Hematopoietic multipotent progenitor cell (in vitro differentiated cells): ENCODE measurements at places on chromosomes 2 and 18.

DNA sequence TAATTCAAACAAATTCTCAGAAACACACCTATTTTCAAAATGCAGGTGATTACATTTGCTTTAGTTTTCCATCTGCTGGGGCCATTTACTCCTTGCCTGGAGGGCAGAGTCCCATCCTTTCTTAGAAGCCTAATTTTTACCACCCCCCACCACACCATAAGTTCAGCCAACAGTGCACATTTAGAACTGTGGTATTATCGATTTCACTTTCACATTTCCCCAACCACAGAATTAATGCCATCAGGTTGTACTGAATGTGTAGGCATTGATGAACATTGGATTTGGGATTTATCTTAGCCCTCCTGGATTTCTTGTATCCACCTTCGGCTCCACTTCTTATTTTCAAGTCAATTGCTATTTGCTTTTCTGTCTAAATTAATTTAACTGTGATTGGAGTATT is 4.5 kb downstream of the SCYGR3 start:
- DNase-seq = no peak

DNA sequence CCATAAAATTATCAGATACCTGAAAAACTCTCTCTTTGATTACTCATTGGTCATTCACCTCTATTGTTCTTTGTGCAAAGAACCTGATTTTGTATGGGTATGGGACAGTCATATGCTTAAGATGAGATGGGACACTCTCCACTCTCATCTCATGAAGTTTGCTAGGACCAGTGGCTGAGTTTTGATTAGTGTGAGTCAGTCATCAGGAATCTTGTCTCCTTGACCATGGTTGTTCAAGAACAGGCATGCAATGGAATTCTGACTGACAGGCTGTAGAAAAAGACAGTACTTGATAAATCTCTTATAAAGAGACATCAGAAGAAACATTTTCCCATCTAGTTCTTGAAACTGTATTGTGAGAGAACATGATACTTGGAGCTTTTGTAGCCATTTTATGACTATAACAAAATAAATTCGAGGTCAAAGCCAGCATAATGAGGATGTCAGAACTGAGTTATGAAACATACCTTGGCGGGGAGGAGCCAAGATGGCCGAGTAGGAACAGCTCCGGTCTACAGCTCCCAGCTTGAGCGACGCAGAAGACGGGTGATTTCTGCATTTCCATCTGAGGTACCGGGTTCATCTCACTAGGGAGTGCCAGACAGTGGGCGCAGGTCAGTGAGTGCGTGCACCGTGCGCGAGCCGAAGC is 367.0 kb downstream of the NR4A2 start:
- no peak for DNase-seq

DNA sequence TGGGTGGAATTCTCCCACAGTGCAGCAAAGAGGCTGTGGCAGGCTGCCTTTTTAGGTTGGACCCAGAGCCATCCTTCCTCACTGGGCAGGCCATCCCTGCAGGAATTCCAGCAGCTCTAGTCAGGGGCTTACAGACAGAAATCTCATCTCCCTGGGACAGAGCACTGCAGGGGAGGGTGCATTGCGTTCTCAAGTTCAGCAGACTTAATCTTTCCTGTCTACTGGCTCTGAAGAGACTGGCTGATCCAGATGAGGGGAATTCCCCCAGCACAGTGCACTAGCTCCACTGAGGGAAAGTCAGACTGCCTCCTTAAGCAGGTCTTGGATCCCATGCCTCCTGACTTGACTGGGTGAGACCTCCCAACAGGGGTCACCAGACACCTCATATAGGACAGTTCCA is 899.7 kb upstream of the VRK2 start:
- no peak for DNase-seq

GRCh38 chr2:182581196-182581935 is 134.7 kb upstream of the DNAJC10 start:
- DNase-seq = no peak

DNA sequence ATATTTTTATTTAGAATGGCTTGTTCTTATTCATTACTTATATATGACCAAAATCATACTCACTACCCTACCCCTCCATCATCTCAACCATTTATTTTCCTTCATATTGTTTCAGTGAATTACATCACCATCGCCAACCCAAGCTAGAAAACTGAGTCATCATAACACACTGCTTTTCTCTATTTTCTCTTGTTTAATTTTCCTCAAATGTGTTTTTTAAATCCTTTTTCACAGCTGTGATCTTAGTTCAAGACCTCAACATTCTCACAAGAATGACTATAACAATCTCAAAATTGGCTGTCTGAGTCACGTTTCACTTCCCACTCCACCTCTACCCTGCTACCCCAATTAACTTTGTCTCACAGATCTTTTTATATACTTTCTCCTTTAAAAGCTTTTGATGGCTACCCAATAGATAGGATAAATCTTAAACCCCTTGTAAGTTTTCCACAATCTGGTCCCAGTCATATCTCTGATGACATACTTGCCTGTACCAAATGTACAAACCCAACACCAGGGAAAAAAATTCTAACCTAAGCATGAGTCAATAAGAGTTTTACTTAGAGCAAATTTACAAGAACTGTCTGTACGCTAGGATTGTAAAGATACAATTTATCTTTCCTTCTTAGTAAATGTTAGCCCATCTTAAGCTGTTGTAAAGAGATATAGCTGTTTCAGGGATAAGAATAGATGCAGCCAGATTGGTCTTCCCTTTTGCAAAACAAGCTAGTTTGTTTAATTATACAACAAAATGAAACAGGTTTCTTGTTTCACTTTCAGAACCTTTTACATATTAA is 635.1 kb upstream of the SLC39A10 start:
- DNase-seq = no peak

GRCh38 chr2:42713920-42714319 is 50.0 kb downstream of the OXER1 start:
- DNase-seq = no peak

DNA sequence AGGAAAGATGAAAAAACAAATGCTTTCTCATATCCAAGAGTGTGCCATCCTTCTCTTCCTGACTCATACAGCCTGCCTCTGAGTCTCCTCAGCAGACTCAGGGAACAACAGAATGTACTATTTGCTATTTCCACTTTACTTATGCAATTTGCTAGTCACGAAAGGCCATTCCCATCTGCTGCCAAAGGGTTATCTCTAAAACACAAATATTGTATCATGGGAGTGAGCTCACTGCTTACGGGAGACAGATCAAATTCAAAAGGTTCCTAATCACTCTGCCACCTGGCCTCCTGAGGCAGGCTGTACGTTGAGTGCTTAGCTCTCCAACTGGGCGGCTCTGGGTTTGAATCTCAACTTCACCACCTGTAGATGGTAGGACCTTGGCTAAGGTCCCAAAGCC is 92.0 kb downstream of the GAREM1 start:
- no peak for DNase-seq

DNA sequence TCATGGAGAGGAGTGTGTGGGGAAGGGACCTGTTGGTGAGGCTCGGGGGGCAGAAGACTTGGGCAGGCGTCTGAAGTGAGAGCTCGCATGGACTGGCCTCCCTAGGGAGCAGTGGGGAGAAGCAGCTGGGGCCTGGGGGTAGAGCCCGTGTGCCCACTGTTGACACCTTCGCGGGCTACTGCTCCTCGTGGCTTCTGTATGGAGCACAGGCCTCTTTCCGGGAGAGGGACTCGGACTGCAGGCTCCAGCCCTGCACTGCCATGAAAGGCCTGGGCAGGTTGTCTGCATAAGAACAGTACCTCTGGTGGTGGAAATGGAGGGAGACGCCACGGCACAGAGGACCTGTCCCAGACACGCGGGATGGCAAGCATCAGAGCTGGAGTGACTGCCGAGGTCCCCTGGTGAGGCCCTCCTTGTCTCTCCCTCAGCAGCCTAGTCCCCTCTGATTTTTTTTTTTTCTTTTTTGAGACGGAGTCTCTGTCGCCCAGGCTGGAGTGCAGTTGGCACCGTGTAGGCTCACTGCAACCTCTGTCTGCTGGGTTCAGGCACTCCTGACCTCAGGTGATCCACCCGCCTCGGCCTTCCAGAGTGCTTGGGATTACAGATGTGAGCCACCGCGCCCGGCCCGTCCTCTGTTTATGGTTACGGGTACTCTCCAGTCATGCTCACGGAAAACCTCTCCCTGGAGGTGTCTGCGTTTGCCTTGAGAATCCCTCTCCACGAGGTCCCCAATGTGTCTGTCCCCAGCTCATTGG is 44.7 kb upstream of the PTMA start:
- DNase-seq = no peak
